NCI-H1417 treated with DMSO at 0.1 percent for 48 hours (cell line): ENCODE measurements at places on chromosomes 3 and 15.

DNA sequence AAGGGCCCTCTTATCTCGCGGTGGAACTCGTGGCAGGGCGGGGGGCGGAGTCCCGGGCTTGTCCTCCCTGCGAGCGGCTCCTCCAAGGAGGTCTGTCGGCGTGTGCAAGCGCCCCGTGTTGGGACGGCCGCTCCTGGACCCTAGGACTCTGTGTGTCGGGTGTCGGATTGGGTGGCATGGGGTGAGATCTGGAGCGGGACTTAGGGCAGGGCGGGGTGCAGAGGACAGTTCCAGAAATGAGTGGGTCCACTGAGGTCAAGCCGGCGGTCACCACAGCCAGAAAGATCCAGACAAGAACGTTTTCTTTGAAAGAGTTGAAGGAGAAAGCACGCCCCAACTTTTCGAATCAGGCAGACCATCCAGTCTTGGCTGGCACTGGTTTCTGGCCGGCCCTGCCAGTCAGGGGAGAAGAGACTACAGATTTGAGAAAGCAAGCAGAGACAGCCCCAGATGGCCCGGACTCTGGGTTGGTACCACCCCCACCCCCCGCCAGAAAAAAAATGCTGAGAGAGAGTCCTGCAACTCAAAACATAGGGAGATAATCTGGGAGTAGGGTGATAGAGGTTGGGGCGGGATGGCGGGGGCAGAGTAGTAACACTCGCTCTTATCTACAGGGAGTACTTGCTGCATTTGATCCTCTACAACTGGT lies 784 bp upstream of the CISH start:
- no peak for DNase-seq

DNA sequence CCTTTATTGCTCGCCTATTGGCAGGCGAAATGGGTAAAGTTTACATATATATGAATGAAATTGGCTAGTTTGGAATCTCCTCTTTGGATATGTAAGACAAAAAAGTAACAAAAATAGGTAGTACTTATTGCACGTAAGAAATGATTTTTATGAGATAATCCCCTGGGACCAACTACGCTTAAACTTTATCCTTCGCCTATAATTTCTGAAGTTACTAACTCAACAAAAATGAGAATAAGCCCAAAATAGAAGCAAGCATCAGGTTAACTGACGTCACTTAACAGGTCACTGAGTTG lies 438 bp upstream of the SLC49A4 start:
- DNase-seq = no peak

DNA sequence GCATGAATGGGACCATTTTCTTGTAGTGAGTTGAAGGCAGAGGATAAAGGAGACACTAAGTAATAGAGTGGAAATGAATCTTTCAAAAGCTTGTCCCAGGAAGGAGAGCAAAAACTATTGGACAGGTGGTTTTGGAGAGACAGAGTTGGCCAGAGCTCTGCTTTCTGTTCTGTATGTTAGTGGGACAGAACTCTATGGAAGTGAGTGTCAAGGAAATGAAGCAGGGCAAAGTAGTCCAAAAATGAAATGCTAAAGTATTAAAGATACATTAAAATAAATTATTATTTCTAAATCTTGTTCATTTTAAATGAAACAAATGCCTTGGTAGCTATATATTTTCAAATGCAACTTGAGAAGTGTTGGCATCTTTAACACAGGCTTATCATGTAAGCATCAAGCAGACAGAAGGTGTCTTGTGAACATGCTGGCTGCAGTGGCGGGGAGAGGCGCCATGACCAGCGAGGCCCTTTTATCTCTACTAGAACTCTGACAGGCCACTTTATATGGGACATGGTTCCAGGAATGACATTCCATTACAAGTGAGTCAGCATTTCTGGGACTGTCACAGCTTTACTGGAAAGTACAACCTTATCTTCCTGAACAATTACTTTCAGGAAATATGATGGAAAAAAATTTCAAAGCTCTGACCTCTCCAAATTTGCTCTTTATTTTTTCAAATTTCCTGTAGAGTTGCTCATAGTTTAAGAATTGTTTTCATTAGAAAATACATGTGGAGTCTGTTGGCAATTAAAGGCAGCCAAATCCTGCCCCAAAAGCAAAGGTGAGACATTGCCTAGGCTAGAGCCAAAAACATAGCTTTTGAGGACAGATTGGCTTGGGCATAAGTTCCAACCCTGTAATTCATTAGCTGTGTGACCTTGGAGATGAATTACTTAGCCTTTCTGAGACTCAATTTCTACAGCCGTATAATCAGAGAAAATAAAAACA lies 106.5 kb downstream of the ECT2 start:
- DNase-seq = no peak

DNA sequence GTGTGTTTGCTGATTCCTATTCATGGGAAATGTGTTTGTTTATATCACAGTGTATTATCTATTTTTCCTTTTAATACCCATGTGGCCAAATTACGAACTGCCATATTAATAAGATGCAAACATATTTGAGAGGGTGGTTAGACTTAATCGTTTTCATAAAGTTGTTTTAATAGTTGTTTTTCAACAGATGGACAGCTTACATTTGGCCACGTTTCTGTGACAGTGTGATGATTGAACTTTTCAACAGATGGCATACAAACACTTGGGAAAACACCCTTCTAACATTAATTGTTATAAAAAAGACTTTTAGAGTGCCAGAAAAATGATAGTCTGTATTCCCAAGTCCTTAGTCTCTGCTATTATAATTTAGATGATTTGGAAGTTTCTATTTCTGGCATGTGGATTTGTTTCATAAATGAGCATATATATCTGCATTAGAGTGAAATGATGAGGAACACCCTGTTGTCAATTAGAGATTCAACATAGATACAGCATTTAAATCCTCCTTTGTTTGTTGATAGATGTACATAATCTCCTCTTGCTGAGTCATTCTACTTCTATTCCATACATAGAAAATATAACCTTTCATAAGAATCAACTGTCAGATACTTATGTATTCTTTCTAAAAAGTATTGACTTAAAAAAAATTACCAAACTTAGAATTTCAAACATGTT lies 13.1 kb downstream of the PLAAT1 start:
- DNase-seq = no peak

GRCh38 chr3:134056464-134056891 lies 26.8 kb upstream of the SLCO2A1 start:
- DNase-seq = no peak
